ENCODE measurements at places on chromosomes 1 and 21.

DNA sequence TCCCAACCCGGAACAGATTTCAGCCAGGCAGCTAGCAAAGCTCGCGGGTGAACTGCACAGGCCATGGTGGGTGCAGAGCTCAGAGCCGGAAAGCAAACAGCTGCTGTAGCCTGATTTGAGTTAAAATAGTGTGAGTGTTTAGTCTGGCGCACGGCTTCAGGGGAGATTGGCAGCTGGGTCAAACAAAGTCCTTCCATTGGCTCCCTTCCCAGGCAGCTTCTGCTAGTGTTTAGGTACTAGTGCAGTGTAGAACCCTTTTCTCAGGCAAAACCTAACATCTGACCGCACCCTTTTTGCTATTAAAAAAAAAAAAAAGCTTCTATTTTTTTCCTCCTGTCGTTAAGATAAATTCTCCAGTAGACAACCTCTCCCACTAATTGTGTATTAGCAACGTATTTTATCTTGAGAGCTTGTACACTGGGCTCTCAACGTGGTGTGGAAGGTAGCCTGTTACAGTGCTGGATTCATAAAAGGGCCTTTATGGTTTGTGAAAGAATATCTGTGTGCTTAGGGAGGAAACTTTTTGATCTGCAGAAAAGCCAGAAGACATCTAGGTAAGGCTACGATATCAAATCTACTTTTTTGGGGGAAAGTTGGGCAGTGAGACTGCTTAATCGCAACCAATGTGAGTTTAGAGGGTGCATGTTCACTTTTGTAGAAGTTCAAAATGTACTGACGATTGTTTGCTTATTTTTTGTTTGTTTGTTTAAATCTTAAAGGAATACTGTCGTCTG, 689.6 kb downstream of the USP25 start:
- no peak for DNase-seq

DNA sequence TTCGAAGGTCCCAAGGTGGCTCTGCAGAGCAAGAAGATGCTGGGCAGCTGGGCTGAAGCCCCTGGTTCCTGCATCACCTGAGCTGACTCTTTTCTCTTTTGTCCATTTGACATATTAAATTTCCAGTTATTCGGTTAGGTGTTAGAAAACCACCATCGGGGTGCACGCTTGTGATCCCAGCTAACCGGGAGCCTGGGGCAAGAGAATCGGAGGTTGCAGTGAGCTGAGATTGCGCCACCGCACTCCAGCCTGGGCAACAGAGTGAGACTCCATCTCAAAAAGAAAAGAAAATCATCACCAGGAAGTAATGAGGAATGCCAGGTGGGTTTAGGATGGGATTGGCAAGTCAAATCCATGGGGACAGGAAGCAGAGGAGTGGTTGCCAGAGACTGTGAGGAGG, 76.3 kb upstream of the ZC3H12A start:
- DNase-seq: no peak

DNA sequence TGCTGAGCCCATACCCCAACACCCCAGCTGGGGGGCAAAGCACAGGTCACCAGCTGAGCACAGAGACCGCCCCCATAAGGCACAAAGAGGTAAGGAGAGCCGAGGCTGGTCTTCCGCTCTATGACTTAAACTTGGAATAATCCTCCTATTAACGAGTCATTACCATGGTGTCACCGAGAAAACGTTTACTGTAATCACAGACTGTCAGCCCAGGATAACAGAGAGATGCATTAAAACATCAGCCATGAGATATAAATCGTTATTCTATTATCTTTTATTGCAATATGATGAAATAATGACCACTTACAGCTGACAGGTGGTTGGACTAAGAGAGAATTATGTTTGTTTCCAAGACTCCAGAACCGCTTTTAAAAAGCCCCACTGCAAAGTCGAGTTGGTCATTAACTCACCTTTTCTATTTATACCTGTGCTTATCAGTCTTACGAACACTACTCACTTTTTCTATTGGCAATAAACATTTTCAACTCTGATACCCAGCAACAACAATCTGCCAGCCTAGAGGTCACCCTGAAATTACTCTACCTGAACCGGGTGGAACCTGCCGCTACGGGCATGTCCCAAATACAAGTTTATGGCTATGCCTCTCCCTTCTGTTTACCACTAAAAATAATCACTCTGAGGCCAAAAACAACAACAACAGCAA, 21.5 kb downstream of the NPHP4 start:
- DNase-seq: no peak

DNA sequence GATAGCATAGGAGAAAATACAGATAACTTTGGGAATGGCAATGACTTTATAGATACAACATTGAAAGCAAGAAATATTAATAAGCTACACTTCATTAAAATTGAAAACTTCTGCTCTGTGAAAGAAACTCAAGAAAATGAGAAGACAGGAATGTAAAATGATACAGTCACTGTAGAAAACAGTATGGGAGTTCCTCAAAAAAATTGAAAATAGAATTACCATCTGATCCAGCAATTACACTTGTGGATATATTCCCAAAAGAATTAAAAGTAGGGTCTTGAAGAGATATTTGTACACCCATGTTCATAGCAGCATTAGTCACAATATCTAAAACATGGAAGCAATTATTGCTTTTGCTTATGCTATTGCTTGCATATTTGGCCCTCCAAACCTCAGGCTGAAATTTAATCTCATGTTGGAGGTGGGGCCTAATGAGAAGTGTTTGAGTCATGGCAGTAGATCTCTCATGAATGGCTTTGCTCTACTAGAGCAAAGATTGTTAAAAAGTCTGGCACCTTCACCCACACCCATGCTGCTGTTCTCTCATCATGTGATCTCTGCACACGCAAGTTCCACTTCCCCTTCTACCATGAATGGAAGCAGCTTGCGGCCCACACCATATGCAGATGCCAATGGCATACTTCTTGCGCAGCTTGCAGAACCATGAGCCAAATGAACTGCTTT, 15.3 kb upstream of the AHCYL1 start:
- DNase-seq: no peak

DNA sequence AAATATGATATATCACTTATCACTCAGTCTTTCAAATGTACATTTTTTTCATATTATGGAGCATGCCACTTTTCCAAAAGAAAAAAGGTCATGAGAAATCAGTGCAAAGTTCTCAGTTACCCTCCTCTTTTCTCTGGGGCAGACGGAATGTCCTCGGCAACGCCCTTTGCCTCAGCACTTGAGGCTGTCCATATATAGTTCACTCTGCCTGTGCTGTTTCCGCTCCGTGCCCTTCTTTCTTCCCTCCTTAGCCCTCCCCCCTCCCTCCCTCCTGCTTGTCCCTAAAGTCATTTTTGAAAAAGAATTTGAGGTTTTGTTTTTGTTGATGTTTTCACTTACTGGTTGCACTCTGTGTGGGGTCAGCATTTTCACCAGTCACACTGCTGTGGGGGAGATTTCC, 5.4 kb downstream of the BARHL2 start:
- no peak for DNase-seq

DNA sequence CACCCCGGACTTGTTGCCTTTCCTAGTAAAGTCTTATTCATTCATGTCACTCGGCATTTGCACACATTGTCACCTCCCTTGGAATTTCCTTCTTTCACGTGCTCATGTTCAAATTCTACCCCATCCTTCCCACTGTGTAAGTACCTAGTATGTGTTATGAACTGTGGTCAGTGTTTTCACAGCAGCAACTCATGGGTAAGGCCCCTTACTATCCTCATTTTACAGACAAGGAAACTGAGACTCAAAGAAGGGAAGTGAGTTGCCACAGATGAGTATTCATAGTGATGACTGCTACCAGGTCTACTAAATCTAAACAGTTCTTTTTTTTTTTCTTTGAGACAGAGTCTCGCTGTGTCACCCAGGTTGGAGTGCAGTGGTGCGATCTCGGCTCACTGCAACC, 10.5 kb downstream of the CITED4 start:
- no peak for DNase-seq

- no peak for DNase-seq
Measured at GRCh38 chr1:59156051-59156450, 140.8 kb upstream of the FGGY start.

Measured in CD4-positive, alpha-beta T cell treated with Interleukin-17A for 4 hours (primary cell).